ENCODE measurements at places on chromosomes 12 and 14.

- DNase-seq, result peak; percentile 4
These were observed 69.4 kb downstream of the CD163L1 start for GRCh38 chr12:7374423-7375144.

DNA sequence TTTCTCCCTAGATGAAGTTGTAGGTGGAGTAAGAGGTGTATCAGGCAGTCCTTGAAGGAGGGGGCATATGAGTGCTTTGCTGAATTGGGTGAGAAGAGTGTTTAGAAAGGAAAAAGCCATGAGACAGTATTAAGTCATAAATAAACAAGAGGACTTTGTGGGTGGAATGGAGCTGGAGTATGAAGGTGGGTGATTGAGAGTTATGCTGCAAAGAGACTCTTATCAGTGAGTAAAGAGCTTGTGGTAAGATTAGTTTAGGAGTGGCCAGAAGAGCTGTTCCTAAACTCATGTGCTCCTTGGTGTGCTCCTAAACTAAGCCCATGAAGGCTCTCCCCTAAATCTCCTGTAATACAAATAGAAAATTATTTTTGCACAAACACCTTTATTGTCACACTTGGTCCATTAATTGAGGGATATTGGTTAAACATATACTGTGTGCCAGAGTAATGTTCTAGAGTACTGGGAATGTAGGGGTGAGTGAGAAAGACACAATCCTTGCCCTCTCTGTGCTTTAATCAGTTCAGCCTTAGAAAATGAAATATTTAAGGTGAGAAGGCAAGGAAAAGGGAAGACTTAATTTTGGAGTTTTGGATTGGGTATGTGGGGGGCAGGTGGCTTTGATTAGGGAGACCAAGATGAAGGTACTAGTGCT is 9.8 kb downstream of the CHPT1 start:
- no peak for DNase-seq

DNA sequence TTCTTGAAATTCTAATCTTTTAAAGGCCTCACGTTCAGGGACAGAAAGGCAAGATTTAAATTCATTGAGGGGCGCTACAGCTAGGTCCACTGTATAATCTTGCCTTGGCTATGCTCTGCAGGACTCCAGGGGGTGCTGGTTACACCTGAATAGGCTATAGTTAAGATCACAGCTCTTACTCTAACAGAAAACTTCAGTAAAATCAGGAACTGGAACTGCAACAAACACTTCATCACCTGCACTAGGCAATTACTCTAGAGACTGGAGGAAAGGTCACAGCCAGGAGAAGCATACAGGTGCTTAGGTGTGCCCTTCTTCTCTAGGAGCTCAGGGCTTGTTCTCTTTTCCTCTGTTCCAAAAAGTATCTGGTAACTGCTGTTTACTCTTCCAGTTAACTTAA is 20.9 kb downstream of the SLCO1C1 start:
- no peak for DNase-seq

DNA sequence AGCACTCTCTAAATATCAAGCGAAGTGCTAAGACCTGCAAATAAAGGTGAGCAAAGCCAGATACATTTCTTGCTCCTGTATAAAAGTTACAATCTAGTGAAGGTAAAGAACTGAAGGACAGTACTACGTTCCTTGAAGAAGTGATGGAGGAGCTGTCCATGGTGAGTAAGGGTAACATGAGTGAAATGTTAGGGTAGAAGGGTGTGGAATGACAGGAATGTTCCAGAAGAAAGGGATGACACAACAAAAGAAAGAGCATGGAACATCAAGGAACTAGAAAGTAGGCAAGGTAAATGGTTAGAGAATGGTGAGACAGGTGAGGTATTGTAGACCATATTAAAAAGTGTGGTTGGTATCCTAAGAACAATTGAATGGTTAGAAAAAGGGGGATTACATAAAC is 272.4 kb downstream of the ACSS3 start:
- no peak for DNase-seq

DNA sequence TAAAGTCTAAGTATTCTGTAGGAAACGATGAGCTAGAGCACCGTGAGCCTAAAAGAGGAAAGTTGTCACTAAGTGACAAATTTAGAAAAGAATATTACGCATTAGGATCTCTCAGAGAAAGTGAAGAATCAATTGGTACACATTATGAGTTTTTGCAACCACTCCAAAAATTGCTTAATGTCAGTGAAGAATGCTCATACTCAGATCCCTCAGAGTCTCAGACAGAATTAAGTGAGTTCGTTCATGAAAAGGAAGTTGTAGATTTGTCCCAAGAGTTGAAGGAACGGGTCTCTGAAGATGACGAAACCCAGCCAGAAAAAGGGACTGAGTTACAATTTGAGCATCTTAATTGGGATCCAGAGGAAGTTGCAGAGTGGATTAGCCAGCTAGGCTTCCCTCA is 1.5 kb downstream of the SAMD15 start:
- DNase-seq, result no peak

DNA sequence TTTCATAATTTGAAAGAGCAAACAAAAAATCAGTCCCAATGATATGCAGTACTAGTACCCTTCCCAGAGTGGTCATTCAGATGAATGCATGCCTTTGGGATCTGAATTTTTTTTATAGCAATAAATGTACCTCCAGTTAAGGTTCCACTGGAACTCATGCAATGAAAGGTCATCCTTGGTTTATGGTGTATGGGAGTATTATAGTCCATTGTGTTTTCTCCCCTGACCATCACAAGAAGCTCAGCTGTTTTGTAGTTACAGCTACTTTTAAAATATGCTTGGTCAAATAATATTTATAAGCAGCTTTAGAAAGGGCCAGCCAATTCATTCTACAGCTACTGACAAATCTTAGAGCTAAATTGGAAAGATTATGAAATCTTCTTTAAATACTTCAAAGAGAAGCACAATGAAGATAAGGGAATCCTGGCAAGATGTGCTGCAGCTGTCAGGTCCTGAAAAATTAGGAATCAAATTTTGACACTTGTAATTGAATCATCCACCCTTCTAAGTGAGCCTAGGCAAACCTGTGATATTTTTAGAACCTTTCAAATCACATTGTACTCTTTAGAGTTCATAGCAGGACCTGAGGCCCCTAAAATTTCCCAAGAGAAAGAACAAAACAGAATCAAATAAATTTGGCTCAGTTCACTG is 46.5 kb downstream of the IFT81 start:
- no peak for DNase-seq

DNA sequence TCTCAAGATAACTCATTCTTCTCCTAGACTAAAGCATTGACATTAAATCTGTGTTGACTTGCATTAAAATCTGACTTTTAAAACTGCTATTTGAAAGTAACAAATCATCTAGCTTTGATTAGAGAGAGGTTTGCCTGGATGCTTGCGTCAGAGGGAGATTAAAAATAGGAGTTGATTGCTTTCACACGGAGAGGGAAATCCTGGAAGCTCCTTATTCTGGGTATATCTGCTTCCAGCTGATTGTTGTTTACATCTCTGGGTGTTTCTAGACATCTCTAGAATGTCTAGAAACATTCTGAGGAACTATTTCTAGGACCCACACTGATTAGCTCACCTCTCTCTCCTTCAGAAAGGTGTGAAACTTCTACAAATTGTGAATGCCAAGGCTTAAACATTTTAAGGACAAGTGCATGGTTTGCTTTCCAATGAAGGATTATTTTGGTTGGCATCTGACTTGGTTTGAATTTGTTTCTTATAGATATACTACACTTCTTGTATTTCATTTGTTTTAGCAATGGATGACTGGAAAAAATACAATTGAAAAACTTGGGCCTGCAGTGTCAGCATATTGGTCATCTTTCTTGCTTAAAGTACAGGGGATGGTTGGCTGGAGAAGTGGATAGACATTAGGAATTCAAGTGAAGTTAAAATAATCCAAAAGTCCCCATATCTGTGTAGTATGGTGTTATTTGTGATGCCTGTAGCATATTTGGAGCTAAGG is 2.1 kb downstream of the DIP2B start:
- DNase-seq, result no peak

DNA sequence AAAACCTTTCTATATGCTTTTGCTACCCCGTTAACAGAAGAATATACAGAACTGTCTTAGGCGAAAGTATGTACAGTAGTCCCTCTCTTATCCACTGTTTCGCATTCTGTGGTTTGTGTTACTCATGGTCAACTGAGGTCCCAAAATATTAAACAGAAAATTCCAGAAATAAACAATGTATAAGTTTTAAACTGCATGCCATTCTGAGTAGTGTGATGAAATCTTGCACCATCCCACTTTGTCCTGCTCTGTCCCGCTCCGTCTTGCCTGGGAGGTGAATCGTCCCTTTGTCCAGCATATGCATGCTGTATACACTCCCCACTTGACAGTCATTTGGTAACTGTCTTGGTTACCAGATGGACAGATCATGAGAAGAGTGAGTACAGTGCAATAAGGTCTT is 70.1 kb upstream of the STRN3 start:
- no peak for DNase-seq

GRCh38 chr12:82968631-82969367 is 282.1 kb downstream of the TMTC2 start:
- DNase-seq, result no peak

- no peak for DNase-seq
These were observed 84.6 kb downstream of the SETD3 start for GRCh38 chr14:99395909-99396530.

DNA sequence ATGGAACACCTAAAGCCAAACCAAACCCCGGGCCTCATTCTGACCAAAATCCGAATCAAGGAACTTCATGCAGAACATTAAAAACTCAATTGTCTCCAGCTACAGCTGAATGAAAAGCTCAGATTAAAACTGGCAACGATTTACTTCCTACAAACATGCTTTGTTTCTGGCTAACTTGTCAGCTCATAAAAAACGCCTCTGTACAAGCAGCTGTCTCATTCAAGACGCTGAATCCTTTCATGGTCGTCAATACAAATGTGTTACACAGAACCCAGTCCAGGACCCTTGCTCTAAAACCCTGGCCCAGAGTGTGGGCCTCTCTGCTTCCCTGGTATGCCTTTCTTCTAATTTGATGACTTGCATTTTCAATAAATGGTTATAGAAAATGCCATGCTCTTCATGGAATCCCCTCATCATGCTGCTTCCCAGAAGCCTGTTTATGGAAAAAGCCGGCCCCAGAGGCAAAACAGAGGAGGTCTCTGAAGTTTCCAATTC is 183.1 kb downstream of the PHLDA1 start:
- no peak for DNase-seq

DNA sequence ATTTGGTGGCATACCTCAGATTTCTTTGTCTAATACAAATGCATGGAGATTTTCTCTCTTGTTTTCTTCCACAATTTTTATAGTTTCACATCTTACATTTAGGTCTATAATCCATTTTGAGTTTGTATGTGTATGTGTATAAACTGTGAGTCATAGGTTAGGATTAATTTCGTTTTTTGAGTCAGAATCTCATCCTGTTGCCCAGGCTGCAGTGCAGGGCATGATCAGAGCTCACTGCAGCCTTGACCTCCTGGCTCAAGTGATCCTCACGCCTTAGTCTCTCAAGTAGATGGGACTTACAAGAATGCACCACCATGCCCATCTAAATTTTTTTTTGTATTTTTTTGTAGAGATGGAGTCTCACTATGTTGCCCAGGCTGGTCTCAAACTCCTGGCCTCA is 71.6 kb downstream of the OTOGL start:
- no peak for DNase-seq

- DNase-seq, result no peak
These were observed 234.2 kb upstream of the RGS6 start for GRCh38 chr14:71698027-71698426.

DNA sequence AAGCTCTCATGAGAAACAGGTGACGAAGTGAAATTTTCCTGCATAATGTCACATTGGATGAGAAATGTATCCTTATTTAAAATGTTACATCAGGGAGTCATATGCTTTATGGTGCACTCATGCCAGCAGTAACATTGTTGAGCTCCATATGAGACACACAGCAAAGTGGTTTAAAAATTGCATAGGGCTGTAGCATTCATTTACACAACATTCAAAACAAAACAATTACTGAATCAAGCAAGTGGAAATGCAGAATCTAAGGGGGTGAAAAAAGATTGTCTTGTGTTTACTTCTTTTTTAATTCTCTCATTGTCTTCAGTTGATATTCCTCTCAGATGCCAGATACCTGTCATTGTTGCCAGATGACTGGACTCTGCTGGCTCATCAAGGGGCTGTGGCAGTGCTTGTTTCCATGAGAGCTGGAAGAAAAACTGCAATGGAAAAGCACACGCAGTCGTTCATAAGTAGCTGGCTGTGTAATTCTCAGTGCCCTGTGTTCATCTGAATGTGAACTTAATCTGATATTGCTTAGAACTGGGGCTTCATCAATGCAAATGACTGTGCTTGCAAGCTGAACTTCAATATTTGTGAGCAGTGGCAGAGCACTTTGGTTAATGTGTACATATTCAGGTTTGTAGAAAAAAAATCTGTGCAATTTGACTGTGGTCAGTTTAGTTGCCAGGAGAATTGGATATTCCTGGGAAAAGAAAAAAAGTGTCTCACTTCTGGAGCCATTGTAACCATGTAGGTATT is 305.6 kb downstream of the RAD51B start:
- no peak for DNase-seq

GRCh38 chr12:12182703-12183365 is 84.0 kb downstream of the LRP6 start:
- no peak for DNase-seq

GRCh38 chr12:109247831-109248654 is 61.0 kb downstream of the FOXN4 start:
- no peak for DNase-seq

- DNase-seq, result no peak
These were observed 65.0 kb upstream of the AMN start for GRCh38 chr14:102857444-102857843.

GRCh38 chr12:10365696-10366405 is 24.0 kb downstream of the KLRK1 start:
- no peak for DNase-seq

DNA sequence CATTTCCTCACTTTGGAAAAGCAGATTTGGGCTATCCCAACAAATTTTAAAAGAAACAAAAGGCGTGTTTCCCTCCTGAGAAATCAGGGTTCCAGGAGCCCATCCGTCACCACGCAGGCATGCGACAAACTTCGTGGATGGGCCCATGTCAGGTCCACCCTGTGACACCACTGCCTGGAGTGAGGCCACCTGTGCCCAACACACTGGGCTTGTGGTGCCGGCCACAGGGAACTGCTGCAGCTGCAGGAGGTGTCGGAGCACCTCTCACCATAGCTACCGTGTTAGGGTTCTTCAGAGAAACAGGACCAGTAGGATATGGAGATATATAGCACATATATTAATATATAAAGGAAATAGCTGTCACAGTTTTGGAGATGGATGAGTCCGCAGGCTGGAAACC is 53.0 kb upstream of the BCL11B start:
- no peak for DNase-seq

All from CD4-positive, alpha-beta T cell treated with Interleukin-1 beta for 1 hour (primary cell).